ENCODE measurements at places on chromosomes 4 and X.

DNA sequence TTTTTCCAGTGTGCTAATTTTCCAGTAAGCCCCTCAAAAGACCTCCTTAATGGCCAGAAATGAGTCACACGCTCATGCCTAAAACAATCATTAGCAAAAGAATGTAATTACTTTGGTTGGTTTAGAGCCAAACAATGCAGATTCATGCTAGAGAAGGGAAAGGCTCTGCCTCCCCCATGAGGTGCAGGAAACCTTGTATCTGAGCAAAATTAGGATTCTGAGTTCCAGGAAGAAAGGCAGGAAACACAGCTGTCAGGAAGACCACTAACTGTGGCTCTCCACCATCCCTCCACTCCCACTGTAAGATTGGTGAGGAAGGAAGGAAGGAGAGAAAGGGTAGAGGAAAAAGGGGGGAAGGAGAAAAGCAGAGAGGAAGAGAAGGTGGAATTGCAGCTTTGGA lies 104.9 kb upstream of the DHX15 start:
- no peak for DNase-seq

- no peak for DNase-seq
Observed at GRCh38 chrX:13852001-13852695, 35.3 kb upstream of the GPM6B start.

DNA sequence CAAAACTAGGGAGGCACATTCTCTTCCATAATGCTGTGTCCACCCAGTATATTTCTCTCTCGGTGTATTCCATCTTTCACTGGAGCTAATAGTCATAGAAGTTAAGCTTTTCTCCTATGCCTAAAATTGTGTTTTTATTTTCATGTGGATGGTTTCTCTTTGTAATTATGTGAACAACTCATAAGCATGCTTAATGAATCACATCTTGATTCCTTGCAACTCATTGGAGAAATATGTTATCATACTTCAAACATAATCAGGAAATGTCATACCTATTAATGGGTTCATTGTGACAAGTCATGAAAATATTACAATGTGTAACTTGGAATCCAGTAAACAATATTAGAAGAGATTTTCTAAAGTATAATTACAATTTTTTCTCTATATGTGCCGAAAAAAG lies 186.3 kb downstream of the SLC7A11 start:
- DNase-seq: no peak

DNA sequence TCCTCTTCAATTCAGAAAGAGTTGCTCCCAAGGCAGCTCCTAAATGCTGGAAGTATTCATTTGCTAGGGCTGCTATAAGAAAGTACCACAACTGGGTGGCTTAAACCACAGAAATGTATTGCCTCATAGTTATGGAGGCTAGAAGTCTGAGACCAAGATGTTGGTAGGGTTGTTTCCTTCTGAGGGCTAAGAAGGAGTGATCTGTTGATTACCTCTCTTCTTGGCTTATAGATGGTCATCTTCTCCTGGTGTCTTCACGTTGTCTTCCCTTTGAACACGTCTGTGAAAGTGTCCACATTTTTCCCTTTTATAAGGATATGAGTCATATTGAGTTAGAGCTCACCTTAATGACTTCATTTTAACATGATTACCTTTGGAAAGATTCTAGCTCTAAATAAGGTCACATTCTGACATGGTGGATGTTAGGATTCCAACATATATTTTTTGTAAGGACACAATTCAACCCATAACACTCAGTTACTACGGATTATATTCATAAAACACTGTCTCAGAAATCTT lies 266.3 kb downstream of the SPATA18 start:
- no peak for DNase-seq

- no peak for DNase-seq
Observed at GRCh38 chr4:67674098-67674497, 26.9 kb downstream of the UBA6 start.

GRCh38 chrX:15676886-15677285 lies 12.3 kb upstream of the CLTRN start:
- DNase-seq: no peak

- DNase-seq: no peak
Observed at GRCh38 chr4:102493257-102493656, 7.9 kb upstream of the NFKB1 start.

- no peak for DNase-seq
Observed at GRCh38 chrX:119190831-119191230, 45.3 kb upstream of the PGRMC1 start.

GRCh38 chr4:173174594-173175012 lies 6.0 kb downstream of the GALNT7 start:
- no peak for DNase-seq

DNA sequence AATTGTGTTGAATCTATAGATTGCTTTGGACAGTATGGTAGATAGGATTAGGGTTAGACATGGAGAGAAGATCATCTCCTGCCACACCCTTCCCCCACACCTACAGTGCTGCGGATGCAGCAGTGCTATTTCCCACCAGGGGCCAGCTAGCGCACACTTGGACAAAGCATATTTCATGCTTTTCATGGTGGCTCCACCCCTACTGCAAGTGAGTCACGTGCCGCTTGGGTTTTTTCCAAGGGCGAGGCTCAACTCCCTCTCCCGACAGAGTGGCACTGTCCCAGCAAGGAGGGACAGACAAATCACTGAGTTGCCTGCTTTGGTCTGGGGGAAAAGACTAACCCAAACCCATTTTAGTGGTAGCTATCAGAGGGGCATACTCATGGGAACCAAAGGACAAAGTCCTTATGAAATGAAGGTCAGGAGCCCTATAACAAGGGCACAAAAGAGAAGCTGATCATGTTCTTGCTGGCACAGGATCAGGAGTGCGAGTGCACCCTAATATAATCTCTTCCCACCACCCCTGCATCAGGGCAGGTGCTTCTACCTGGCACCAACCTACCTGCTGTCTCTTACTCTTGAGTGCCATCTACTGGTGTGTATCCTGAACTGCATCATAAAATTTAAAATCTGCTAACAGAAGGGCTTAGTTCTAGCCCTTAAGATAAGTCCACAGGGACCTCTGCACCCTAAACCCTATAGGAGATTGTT lies 55.1 kb upstream of the PGAM4 start:
- DNase-seq: no peak

- DNase-seq: peak; percentile 14
Observed at GRCh38 chr4:165931741-165932140, 58.7 kb downstream of the TLL1 start.

DNA sequence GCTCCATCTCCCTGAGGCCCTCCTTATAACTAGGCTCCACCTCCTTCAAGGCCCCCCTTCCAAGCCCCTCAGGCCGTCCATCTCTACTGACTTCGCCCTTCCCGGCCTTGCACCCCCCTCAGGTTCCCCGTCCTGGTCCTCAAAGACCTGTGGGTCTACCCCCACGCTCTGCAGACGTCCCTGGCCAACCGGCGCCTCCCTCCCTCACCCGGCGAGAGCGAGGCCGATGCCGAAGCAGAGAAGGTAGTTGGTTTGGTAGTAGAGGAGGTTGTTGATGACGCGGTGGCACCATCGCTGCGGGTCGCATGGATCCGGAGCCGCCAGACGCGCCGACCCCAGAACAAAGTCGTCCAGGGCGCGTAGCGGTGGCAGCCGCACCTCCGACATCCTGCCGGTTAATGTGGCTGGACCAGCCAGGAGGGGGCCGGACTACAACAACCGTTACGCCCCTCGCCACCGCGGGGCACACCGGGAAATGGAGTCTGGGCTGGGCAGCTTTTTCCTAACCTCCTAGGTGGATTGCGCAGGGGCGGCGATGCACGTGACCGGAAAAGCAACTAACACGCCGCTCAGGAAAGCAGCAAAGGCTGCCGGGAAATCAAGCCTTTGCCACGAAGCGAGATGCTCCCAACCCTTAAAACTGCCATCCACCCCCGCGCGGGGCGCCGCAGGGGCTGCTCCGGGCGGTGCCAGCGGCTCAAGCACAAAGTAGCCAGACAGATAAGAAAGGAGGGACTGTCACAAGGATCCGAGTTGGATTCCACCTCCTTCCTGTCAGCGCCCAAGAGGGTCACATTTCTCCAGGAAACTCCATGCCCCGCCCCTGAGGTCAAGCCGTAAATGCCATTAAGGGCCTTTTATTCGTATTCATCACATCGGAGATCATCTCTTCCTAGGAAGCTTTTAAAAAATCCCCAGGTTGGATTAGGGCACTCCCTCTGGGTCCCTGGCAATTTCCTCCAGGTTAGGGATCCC lies at the start of gene PRAF2:
Gene PRAF2 (minus strand): TSS at position 402 of the 975 bp plus-strand sequence. CDS start 15 bp downstream, at position 387.
- DNase-seq: peak; percentile 34

- DNase-seq: no peak
Observed at GRCh38 chr4:78520808-78521226, 30.8 kb upstream of the ANXA3 start.

DNA sequence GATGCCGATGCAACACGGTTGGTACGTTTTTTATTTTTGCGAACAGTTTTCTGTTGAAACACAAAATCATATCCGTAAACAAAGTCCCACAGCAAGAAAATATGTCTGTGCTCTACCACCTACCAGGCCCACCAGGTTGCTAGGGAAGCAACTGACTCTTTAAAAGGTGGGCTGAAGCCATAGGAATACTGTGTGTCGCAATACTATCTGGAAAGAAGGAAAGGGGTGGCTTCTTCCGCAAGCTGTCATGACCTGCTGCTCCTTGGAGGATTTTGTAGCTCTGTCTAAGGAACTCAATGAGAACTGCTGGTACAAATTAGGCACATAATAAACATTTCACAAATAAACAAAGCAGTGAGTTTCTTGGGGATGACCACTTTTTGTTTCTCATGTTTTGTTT lies 46.5 kb downstream of the BEND2 start:
- no peak for DNase-seq

GRCh38 chr4:56976837-56977320 lies 527 bp downstream of the NOA1 start:
- no peak for DNase-seq

GRCh38 chr4:10694828-10695209 lies 10.3 kb upstream of the CLNK start:
- DNase-seq: no peak

DNA sequence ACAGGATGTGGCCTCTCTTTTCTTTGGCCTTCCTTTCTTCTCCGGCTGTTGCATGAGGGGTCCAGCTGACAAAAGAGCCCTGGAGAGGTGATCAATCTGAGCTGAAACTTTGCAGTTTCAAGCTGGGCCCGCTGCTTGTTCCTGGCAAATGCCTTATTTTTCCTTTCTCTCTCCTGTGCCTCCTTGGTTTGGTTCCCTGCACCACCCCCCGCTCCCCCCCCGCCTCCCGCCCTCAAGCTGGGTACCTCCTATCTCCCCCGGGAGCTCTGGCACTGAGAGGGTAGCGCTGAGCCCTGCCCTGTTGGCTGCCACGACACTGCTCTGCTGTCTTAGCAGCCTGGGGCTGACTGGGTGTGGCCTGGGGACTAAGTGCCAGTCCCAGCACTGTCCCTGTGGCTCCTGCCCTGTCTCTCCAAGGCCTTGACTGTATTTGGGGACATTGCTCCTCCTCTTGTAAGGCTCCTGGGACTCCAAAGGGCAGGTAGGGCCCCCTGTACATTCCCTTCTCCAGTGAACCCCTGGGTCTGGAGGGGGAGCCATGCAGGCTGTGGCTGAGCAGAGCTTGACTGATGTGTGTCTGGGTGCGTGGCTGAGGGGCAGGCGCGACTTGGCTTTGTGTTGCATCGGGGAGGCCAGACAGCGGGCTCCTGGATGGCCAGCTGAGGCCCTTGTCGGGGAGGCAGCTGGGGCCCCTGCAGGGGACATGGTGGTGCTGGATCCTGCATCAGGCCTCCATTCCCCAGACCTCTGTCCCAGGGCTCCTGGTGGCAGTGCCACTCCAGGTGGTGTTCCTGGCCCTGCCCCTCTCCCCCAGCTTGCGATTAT lies 1.1 kb downstream of the PLXNA3 start:
- DNase-seq: no peak

DNA sequence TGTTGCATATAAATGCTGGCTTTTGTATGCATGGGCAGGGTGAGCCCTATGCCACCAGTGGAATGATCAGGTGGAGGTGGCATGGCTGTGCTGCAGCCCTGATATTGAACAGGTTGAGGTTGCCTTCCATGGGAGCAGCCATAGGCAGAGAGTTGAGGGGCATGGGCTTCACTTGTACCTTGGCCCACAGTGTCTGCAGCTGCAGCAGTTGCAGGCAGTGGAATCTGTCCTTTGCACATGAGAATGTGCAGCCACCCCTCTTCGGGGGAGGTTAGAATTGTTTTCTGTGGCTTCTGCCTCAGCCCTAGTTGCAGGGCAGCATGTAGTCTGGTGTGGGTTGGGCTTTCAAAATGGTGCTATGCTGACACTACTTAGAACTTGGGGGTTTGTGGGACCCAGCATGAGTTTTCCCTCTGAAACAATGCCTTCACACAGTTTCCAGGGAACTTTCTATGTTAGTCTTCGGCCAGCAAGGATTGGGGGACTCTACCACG lies 25.4 kb upstream of the VSIG1 start:
- DNase-seq: no peak

DNA sequence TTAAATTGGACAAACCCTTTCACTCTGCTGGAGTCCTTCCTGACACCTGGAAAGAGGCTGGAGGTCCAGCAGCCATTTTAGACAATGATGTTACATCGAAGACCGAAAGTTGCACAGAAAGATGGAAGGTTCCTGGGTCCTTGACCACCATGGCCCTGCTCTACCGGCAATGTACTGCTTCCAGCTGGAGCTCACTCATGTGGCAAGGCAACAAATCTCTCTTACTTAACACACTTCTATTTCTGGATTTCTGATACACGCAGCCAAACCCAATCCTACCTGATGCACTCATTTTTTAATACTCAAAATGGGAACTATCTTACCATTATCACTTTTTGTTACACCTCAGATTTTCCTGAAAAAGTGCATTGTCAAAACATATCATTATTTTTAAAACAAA lies 33.1 kb downstream of the DMD start:
- no peak for DNase-seq
